Lung (tissue), 17 donors: ENCODE measurements at places on chromosomes 2 and 18. TPM values are rescaled to one million over a fixed set of nuclear protein-coding genes. Genes with fewer than 3 reads are reported as not detected.

Gene TRAF3IP1
- 10.0 TPM for polyA plus RNA-seq

GRCh38 chr2:42321452-42322064, 39.5 kb downstream of the COX7A2L start:
- no peak for DNase-seq

Gene CIB4
- polyA plus RNA-seq: not detected

Gene PLA2R1
- 0.87 TPM for polyA plus RNA-seq

- no peak for DNase-seq
Measured at GRCh38 chr2:12759248-12759647, 42.5 kb downstream of the TRIB2 start.

DNA sequence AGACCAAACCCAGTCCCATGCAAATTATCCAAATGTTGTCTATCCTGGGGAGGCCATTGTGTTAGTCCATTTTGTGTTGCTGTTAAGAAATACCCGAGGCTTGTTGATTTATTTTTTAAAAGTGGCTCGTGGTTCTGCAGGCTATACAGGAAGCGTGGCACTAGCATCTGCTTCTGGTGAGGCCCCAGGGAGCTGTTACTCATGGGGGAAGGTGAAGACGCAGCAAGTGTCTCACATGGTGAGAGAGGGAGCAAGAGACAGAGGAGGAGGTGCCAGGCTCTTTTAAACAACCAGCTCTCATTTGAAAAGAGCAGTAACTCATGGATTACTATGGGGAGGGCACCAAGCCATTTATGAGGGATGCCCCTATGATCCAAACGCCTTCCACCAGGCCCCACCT, 80.3 kb upstream of the ARL4C start:
- no peak for DNase-seq

Gene HOXD4
- polyA plus RNA-seq: 0.12 TPM

Gene TUBA3E
- not detected for polyA plus RNA-seq

Gene GPBAR1
- polyA plus RNA-seq: 1.0 TPM

- no peak for DNase-seq
Measured at GRCh38 chr2:64214281-64215115, 70.3 kb upstream of the PELI1 start.

GRCh38 chr2:143159486-143159840, 30.2 kb downstream of the ARHGAP15 start:
- DNase-seq: no peak

DNA sequence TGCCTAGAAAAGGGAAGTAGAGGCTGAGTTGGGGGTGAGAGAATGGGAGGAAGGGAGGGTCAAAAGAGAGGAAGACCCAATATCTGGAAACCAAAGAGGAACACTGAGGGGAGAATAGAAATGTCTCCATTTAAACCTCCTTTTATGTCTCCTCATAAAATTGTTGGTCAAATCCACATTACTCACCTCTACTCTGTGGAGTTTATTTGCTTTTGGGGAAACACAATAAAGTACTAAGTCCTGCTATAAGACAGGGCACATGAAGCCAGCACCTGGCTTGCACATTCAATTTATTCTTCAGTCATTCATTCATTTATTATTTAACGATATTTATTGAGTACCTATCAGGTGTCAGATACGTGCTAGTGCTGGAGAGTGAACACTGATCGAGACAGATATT, 60.3 kb upstream of the NFE2L2 start:
- DNase-seq: no peak

GRCh38 chr2:26845021-26845420, 2.9 kb upstream of the DPYSL5 start:
- no peak for DNase-seq

DNA sequence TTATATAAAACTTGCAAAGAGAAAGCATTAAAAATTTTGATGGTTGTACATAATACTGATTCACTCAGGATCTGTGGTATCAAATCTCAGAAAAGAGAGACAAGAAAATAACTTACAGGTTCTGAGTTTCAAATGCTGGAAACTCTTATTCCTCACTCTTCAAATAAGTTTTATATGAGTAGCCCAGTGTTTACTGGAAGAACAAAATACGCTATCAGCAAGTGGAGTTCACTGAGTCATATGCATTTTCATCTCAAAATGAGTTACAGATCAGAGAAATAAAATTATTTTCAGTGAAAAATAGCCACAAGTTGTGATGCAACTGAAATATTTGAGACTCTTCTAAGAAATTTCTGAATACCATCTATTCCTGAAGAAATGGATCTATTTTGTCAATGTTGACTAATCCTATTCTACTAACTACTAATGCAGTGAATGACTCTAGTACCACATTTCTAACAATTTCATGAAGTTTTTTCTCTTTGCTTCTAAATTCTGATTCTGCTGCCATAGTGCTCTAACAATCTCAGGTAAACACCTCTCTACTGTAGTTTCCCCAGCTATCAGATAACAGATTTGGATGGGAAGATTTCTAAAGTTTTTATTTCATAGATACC, 391.7 kb downstream of the ZEB2 start:
- no peak for DNase-seq

Gene ANKRD36C
- 5.5 TPM for polyA plus RNA-seq

DNA sequence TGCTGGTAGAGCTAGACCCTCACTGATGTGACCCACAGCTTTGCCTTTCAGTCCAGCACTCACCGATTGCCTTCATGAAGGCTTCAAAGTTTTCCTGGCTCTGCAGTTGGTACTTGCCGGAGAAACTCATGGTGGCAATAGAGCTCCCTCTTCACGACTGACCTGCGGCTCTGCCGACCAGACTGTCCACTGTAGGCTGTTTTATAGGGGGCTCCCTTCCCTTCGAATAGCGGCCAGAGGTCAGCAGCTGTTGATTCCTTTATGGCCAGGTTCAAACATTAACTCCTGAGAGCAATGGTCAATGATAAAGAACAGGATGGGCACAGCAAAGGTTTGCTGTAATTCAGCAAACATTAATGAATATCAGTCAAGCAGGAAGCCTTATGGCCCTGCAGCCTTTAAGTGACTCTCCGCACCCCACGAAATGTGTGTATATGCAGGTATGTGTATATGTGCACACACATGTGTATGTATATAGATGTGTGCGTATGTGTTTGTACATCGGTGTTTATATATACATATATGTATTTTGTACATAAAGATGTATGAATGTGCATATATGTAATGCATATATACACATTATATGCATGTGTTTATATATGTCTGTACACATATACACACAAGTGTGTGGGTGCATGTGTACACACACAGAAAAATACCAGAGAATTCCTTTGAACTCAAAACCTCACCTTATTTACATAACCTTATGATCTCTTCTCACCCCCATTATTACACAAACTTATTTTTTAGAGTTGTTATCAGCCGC, at the start of gene FABP1:
FABP1 (minus strand) TSS at position 175 of the 766 bp plus-strand sequence; CDS start at position 130, 45 bp downstream.
- no peak for DNase-seq

GRCh38 chr18:23998820-23999219, 15.7 kb upstream of the TTC39C start:
- no peak for DNase-seq

Gene SP140L
- polyA plus RNA-seq: 15.8 TPM

- DNase-seq: no peak
Measured at GRCh38 chr2:172131713-172132555, 29.2 kb upstream of the DLX2 start.

GRCh38 chr2:241925277-241925676, 55.7 kb downstream of the RTP5 start:
- no peak for DNase-seq

DNA sequence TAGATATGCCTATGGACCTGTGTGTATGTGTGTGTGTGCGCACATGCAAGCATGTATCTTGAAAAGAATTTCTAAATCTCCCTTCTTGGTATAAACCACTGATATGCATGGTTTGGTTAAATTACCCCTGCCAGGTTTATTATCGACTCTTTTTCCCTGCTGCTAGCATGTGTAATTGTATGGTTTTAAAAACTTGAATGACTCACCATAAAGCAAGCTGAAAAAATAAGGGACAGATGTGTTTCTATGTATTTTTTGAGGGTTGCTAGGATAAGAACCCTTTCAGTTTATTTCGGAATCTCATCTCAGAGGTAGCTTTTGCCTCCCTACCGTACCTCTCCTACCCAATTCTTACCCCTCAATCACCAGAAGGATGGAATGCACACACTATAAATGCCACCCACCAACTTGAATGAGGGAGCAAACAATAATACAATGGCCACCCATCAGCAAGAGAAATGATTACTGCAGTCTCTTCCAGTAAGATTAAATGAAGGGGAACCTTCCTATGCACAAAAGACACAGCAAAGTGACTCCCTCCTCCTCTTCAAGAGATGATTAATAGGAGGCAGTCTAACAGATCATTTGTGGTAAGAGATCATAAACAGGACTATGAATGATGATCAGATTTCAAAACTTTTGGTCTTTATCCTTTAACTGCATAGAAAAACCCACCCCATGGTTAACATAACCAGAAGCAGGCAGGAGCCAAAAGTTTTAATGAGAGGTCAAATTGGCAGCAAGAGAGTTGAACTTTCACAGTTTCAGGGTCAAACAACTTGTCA, 357.2 kb downstream of the SATB2 start:
- peak; percentile 5 for DNase-seq

DNA sequence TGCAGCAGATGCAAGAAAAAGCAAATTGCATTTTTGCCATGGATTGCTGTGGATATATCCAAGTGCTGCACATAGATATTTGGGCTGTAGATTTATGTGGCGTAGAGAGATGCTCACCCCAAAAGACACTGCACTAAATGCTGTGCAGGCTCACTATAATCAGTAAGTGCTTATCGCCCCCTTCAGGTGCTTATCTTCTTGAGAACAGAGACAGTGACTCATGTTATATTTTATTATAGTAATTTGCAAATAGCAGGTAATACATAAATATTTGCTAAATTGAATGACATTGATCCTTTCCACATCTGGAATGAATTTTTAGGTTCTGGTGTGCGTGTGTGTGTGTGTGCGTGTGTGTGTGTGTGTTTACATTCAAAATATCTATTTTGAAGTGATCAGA, 36.8 kb upstream of the PLEKHM3 start:
- peak; percentile 27 for DNase-seq

DNA sequence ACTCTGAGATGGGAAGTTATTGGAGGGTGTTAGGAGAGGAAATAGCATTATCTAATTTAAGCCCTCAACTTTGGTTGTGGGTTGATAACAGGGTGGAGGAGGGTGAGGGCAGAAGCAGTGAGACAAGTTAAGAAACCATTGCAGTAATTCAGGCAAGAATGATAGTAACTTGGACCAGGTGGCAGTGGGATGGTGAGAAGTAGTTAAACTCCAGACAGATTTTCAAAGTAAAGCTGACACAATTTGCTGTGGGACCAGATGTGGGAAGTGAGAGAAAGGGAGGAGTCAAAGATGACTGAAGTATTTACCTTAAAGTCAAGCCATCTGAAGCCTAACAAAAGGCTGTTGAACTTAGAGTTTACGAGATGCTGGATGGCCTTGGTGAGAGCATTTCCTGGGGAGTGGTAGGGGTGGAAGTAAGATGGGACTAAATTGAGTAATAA, 163.2 kb upstream of the KLF7 start:
- no peak for DNase-seq

DNA sequence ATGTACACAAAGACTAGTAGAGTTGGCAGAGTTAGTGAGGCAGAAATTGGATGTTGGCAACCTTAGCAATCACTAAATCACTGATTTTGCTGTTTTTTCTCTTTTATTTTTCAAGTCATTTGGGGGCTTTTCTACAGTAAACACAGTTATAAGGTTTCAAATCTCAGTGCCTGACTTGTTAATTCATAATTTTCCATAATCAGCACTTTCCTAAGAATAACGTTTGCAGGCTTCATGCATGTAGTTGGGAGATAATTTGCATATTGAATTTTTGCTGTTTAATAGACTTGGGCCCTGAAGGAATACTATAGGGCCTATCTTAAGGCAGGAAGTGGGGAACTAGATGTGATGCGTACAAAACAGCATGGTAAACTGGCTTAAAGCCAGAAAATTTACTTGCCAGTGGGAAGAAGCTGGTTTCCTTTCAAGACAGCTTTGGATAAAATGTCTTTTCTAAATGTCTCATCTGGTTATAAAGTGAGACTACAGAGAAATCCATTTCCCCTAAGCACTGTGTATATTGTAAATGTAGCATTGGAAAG, 127.2 kb upstream of the SMIM21 start:
- peak; percentile 85 for DNase-seq

DNA sequence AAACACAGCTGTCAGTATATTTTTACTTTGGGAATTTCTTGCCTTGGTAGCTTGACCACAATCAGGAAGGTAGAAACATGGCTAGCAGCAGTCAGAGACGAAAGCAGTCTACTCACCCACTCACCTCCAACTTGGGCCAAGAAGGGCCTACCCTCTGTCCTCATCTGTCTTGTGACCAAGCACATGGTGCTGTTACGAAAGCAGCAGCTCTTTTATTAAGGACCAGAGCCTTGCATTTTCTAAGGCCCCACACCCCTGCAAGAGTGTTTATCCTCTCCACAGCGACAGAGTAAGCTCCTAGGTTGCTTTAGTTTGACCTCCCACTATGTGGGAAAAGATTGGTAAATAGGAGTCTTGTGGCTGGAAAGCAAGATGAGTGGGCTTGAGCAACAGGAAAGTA, 31.3 kb upstream of the MSTN start:
- DNase-seq: peak; percentile 16

- peak; percentile 69 for DNase-seq
Measured at GRCh38 chr2:96869822-96870625, at the start of gene SEMA4C. TSS of gene SEMA4C (minus strand) at chr2:96870080. CDS start at chr2:96867886, 2,194 bp downstream.

GRCh38 chr18:36441426-36442240, 144.1 kb downstream of the FHOD3 start:
- no peak for DNase-seq

GRCh38 chr18:3970929-3971328, 484.2 kb downstream of the DLGAP1 start:
- no peak for DNase-seq

DNA sequence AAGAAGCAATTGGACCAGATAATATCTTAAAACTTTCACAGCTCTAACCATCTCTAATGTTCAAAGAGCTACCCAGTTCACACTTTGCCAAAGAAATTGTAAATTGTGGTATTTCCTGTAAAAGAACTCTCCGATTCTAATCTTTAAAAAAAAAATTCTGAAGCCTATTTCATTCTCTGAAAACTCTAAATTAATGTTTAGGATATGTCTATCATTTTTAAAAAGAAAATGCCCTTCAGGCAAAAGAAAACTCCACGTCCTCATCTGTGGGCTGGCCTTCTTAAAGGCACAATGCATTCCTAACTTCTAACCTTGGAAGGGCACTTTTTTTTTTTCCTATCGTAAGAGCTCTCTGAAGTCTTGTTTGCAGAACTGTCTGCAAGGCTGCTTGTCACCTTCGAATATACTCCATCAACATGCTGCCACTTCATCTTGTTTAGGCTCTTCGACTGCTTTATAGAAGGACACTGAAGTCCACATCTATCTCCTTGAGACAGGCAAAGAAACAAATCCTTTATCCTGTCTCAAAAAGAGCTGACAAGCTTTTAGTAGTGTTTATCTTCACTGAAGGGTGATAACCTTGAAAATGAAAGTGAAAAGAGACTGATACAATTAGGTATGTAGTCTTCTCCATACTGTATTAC, 124.3 kb upstream of the SLC39A10 start:
- DNase-seq: no peak

- peak; percentile 89 for DNase-seq
Measured at GRCh38 chr2:227871375-227871791, at the start of gene DAW1. TSS of gene DAW1 (plus strand) at chr2:227871631. CDS start at chr2:227871690, 59 bp downstream.
